Fibroblast of lung (primary cell): ENCODE measurements at places on chromosomes 7 and 10. TPM values are rescaled to one million over a fixed set of nuclear protein-coding genes. Genes with fewer than 3 reads are reported as not detected.

Gene COBL
- total RNA-seq = 0.26 and 0.33 TPM in 2 replicates

Gene GOLGA7B
- total RNA-seq = under 0.01 TPM in 1 of 2 replicates, not detected in the other

Gene GPR26
- not detected in 2 replicates for total RNA-seq

Gene ASZ1
- not detected in 2 replicates for total RNA-seq

Gene STOX1
- total RNA-seq = under 0.01 TPM in 2 replicates

Gene UNCX
- total RNA-seq = not detected in 2 replicates

Gene NPTX2
- under 0.01 and 0.26 TPM in 2 replicates for total RNA-seq

Gene SFRP5
- total RNA-seq = not detected in 2 replicates

Gene GRID2IP
- not detected in 2 replicates for total RNA-seq

Gene IL15RA
- 9.2 and 13.7 TPM in 2 replicates for total RNA-seq

Gene ZNF746
- total RNA-seq = 17.2 and 21.5 TPM in 2 replicates

Gene STK31
- total RNA-seq = under 0.01 and 0.17 TPM in 2 replicates

Gene CLCN1
- under 0.01 TPM in 2 replicates for total RNA-seq

Gene OR6B1
- not detected in 2 replicates for total RNA-seq

Gene CCDC3
- 0.26 and 0.33 TPM in 2 replicates for total RNA-seq

Gene GRM3
- not detected in 2 replicates for total RNA-seq

Gene ZEB1
- 172 and 221 TPM in 2 replicates for total RNA-seq

Gene NKX2-3
- not detected in 2 replicates for total RNA-seq

Gene PGAM1
- 165 and 209 TPM in 2 replicates for total RNA-seq

Gene PLEKHS1
- not detected in 2 replicates for total RNA-seq

Gene SAP25
- total RNA-seq = not detected in 2 replicates

Gene STAG3
- 0.50 and 0.77 TPM in 2 replicates for total RNA-seq

Gene AQP1
- 10.8 and 44.6 TPM in 2 replicates for total RNA-seq
